ENCODE measurements at places on chromosomes 4 and X. TPM values are rescaled to one million over a fixed set of nuclear protein-coding genes. Genes with fewer than 3 reads are reported as not detected.

DNA sequence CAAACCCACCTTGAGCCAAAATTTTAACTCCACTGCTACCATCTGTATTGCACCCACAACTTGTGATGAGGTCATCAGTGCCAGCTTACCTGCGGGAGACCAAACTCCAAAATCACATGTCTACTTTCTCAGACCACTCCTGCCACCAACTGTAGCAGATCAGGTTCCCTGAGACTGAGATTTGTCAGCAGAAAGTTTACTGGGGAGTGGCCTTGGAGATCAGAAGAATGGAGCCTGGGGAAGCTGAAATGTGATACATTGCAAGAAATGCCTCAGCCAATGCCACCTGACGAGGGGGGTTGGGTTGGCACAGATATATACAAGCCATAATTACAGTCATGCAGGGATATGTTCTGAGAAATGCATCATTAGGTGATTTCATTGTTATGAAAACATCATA lies 19.1 kb downstream of the HAUS3 start:
- no peaks in the 10 kb centered on the region for H3K36me3 ChIP-seq
- DNase-seq = no peak
- no peaks in the 10 kb centered on the region for H3K4me1 ChIP-seq
- no peaks in the 10 kb centered on the region for H3K27me3 ChIP-seq
- H3K4me3 ChIP-seq = no peak overlapping the region

- peaks cover 13% of the 10 kb centered on the region for H3K4me1 ChIP-seq
- peak; percentile 17 for DNase-seq
- H3K4me3 ChIP-seq = no peak overlapping the region
- no peaks in the 10 kb centered on the region for H3K36me3 ChIP-seq
- peak overlapping the region; percentile 57 for H3K27ac ChIP-seq
- H3K27me3 ChIP-seq = no peaks in the 10 kb centered on the region
Measured at GRCh38 chr4:156201050-156201449, 247.4 kb upstream of the CTSO start.

- no peaks in the 10 kb centered on the region for H3K27me3 ChIP-seq
- DNase-seq = no peak
- no peaks in the 10 kb centered on the region for H3K4me1 ChIP-seq
- H3K36me3 ChIP-seq = no peaks in the 10 kb centered on the region
- H3K27ac ChIP-seq = no peak overlapping the region
- H3K4me3 ChIP-seq = no peak overlapping the region
Measured at GRCh38 chr4:63396269-63396668, 1013.0 kb downstream of the TECRL start.

GRCh38 chr4:3720466-3720865 lies 45.7 kb upstream of the ADRA2C start:
- no peaks in the 10 kb centered on the region for H3K27me3 ChIP-seq
- H3K36me3 ChIP-seq = no peaks in the 10 kb centered on the region
- H3K4me3 ChIP-seq = no peak overlapping the region
- DNase-seq = no peak
- no peak overlapping the region for H3K27ac ChIP-seq
- H3K4me1 ChIP-seq = no peaks in the 10 kb centered on the region

DNA sequence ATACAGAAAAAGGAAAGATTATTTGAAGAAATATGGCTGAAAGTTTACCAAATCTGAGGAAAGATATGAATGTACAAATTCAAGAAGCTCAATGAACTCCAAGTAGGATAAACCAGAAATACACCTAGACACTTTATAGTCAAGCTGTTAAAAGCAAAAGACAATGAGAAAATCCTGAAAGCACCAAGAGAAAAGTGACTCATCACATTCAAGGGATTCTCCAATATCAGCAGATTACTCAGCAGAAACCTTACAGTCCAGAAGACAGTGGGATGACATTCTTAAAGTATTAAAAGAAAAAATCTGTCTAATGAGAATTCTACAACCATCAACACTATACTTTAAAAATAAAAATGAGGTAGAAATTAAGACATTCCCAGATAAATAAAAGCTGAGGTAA lies 223.8 kb upstream of the ZCCHC13 start:
- H3K4me3 ChIP-seq = no peak overlapping the region
- H3K27ac ChIP-seq = no peak overlapping the region
- H3K27me3 ChIP-seq = no peaks in the 10 kb centered on the region

DNA sequence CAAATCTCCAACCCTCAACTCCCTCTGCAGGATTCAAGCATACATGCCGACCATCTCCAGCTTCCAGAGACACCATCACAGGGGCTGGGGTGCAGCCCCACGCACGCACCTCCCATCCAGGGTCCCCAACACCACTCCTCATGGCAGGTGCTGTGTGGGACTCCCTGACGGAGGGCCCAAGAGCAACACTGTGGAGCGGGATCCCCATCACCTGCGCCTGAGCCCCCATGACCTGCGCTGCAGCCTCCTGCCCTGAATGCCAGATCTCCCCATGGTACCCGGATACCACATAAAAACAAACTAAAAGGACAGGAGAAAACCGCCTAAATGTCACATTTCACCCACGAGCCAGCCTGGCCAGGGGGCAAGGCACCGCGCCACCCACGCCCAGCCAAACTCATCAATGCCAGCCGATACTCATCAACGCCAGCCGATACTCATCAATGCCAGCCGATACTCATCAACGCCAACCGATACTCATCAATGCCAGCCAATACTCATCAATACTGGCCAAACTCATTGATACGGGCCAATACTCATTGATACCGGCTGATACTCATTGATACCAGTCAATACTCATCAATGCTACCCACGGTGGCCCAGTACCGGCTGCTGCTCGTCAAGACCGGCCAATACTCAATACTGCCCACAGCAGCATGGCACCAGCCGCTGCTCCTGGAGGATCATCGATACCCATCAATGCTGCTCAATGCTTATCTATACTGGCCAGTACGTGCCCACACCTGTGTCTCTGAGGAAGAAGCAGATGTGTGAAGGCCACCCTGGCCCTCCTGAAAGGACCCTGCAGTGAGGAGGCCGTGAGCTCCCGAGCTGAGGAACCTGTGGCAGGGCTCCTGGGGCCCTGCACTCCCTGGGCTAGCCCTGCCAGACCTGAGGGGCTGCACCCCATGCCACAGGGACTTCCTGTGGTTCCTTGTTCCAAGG lies 6.2 kb downstream of the CTBP1 start:
- no peak overlapping the region for H3K4me3 ChIP-seq
- no peaks in the 10 kb centered on the region for H3K27me3 ChIP-seq
- H3K27ac ChIP-seq = no peak overlapping the region
- peaks cover 14% of the 10 kb centered on the region for H3K4me1 ChIP-seq
- H3K36me3 ChIP-seq = peaks cover 30% of the 10 kb centered on the region

- H3K4me1 ChIP-seq = 0 out of 2 replicates have a peak, but pooled peaks cover 3% of the 10 kb centered on the region
- no peaks in the 10 kb centered on the region for H3K27me3 ChIP-seq
- H3K4me3 ChIP-seq = peak overlapping the region; percentile 71
- no peak overlapping the region for H3K27ac ChIP-seq
- DNase-seq = no peak
Measured at GRCh38 chr4:80201252-80202151, 4.2 kb downstream of the PRDM8 start.

- H3K4me1 ChIP-seq = no peaks in the 10 kb centered on the region
- H3K4me3 ChIP-seq = no peak overlapping the region
- H3K27me3 ChIP-seq = no peaks in the 10 kb centered on the region
- DNase-seq = no peak
- no peak overlapping the region for H3K27ac ChIP-seq
Measured at GRCh38 chr4:61507091-61507490, 307.0 kb downstream of the ADGRL3 start.

DNA sequence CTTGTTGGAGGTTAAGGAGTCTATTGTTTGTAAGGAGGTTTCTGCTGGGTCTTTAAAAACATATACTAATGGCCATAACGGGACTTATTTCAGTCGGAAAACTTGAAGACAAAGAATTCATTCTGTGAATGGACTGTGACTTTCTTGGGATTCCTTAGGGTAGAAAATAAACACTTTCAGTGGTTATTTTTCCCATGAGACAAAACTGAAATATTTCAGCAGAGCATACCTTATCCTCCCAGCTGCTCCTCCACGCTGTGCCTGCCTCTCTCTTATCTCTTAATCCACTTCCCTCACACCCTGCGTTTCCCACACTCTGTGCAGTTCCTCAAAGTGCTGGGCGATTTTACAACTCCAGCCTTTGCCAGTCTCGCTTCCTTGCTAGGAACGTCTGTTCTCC lies 47.1 kb upstream of the SORBS2 start:
- H3K27ac ChIP-seq = no peak overlapping the region
- no peak for DNase-seq
- no peaks in the 10 kb centered on the region for H3K27me3 ChIP-seq

The CT45A1 gene
- polyA plus RNA-seq = not detected

The PORCN gene
- 15.3 TPM for polyA plus RNA-seq

The PPP4R3C gene
- not detected for polyA plus RNA-seq

The ZDHHC9 gene
- 5.7 TPM for polyA plus RNA-seq

The GRIA2 gene
- not detected for polyA plus RNA-seq

The OTUD6A gene
- not detected for polyA plus RNA-seq
